ENCODE measurements at places on chromosomes 11 and 22. TPM values are rescaled to one million over a fixed set of nuclear protein-coding genes. Genes with fewer than 3 reads are reported as not detected.

Gene NXPE1
- total RNA-seq = not detected

Gene ZNF280A
- not detected for total RNA-seq

Gene RAB36
- 3.5 TPM for total RNA-seq

Gene P4HA3
- total RNA-seq = 20.2 TPM

Gene CRYBB3
- 0.58 TPM for total RNA-seq

Gene IL18
- total RNA-seq = 0.35 TPM
